Activated naive CD4-positive, alpha-beta T cell treated with anti-CD3 and anti-CD28 coated beads, Interleukin-2, amount 50 U/mL, for 16 hours (primary cell): ENCODE measurements at places on chromosomes 4 and X.
A peak's percentile ranks its signal among the peaks of the same experiment; 100 is the strongest.

DNA sequence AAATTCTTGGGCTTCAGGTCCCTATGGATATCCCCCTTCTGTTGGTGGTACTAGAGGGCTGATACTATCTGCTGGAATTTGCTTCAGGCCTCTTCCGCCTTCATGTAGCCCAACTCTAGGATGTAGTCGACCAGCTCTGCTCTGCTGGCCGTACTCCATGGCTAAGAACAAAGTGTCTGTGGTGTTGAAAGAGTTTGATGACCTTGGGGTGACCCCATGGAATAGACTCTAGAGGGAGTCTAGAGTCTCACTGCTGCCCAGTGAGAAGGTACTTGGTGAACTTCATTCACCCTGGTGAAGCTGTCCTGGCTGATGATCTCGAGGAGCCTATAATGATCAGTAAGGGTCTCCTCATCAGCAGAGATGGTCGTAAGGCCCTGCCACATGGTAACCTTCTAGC lies 11.7 kb downstream of the SOWAHB start:
- DNase-seq: no peak

GRCh38 chr4:161929956-161930355 lies 233.8 kb downstream of the FSTL5 start:
- no peak for DNase-seq

DNA sequence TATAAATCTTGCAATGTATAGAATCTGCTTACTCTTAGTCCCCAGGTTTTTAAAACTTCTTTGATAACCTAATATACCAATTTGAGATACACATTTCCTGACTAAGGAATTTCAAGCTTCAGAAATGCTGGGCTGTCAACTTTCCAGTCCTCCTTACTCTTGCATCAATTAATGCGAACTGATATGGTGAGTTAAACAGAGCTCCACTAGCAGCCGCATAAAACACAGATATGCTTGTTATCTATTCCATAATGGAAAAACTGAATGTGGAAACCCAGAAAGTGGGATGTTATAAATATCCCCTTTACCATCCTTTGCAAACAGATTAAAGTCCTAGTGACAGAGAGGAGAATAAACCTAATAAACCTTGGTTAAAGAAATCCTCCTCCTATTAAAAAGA lies 1913.7 kb downstream of the STIM2 start:
- DNase-seq: no peak

DNA sequence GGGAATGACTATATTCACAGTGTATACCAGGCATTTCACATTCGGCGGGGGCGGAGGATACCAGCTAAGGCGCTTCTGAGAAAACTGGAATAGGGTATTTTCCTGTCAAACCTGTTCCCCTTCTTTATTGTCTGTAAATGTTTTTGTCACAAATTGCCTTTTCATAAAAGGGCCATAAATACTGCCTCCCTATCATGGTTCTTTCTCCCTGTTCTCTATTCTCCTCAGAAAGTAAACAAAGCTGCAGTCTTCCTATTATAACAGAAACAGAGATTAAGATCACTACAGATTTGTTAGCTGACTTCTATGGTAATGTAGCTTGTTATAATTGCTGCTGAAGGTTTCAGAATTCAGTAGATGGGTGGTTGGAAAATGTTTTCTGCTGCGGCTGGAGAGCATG lies 32.2 kb downstream of the MID2 start:
- no peak for DNase-seq

- DNase-seq: no peak
Observed at GRCh38 chrX:63439580-63439979, 88.4 kb upstream of the SPIN4 start.

- no peak for DNase-seq
Observed at GRCh38 chrX:115898382-115899001, 272.1 kb upstream of the AGTR2 start.

DNA sequence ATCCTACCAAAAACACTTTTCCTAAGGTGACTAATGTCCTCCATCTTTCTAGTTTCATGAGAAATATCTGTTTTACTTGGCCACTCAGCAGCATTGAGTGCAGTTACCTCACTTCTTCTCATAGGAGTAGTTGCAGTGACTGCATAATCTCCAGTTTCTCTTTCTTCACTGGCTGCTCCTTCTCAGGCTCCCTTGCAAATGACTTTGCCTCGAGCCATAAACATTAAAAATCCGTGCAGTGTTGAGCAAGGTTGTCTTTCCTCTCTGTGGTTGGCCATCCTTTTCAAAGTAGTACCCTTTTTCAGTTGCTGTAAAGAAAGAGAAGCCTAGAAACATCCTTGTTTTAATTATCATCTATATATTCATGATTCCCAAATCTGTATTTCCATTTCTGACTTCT lies 10.2 kb upstream of the PRKG2 start:
- no peak for DNase-seq

DNA sequence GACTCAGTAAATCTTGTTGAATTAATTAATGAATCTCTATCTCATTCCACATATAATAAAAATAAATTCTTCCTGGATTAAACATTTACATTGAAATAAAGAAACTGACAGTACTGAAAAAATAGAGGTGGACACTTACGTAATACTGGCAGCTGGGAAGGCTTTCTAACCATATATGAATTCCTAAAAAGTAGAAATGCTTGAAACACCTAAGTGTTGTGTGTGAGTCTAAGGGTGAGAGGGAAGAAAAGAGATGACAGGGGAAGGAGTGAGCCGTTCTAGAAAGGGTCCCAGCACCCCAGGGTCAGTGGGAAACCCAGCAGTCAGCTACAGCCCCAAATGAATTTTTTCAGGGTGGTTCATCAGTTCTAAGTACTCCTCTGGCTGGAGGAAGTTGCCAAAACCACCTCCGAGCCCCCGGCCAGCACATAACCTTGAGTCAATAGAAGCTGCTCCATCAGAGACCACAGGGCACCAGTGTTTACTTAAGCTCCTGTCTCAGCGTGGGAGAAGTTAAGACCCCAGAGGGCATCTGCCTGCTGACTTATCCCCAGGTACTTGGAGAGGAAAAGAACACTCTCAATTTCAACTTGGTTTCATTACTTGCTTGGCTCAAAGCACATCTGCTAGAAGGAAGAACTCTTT lies 18.3 kb downstream of the GAB3 start:
- no peak for DNase-seq

- DNase-seq: no peak
Observed at GRCh38 chr4:128572778-128573241, 236.7 kb upstream of the JADE1 start.

DNA sequence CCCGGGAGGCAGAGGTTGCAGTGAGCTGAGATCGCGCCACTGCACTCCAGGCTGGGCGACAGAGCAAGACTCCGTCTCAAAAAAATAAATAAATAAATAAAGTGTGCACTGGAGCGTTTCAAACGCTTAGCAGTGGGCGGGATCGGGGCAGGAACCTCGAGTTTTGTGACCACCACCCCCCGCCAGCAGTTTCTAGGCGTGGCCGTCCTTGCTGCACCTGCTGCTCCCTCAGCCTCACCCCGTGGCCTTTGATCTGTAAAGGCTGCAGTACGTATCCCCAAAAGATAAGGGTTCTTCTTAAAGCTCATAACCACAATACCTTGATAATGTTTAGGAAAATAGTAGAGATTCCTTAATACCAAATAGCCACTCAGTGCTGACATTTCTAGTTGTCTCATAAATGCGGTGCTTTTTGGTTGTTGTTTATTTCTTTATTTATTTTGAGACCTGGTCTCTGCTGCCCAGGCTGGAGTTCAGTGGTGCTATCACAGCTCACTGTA lies 33.2 kb downstream of the PCGF3 start:
- no peak for DNase-seq

DNA sequence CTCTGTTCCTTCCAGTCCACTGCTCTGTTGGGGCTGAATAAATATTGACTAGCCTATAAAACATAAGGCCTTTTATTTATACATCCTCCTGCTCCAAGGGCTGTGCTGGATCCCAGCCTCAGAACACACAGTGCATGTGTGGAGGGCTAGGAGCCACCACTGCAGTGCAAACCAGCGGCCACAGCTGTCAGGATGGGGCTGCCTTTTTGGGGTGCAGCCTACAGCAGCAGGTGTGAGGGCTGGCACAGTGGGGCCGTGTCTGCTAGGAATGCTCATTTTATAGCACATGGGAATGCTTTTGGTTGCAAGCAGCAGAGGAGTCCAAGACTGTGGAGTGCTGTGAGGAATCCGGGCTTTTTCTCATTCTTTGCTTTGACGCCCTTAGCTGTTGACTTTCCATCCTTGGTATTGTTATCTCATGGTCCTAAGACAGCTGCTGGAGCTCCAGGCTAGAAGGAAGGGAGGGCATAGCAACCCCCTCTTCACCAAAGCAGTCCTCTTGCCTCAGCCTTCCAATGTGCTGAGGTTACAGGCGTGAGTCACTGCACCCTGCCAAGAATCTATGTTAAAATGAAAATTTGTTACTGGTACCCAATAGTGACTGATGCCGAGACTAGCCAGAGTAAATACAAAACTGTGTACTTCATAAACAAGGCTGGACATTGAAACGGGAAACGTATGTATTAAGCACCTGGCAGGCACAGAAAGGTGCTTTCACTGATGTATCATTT lies 334.3 kb upstream of the GATB start:
- DNase-seq: no peak

DNA sequence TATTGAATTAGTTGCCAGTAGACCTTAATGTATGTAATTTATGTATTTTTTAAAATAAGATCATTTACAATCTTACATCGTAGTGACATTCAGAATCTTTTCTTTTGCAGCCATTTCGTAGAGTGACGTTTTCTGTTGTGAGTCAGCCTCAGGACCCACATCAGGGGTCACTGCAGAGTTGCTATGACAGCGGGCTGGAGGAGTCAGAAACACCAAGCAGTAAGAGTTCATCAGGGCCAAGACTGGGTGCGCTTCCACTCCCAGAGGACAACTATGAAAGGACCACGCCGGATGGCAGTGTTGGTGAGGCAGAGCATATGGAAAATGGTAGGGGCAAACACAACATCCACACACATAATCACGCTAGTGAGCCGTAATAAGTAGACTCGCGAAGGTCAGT lies 199.9 kb downstream of the PCDH7 start:
- DNase-seq: no peak

DNA sequence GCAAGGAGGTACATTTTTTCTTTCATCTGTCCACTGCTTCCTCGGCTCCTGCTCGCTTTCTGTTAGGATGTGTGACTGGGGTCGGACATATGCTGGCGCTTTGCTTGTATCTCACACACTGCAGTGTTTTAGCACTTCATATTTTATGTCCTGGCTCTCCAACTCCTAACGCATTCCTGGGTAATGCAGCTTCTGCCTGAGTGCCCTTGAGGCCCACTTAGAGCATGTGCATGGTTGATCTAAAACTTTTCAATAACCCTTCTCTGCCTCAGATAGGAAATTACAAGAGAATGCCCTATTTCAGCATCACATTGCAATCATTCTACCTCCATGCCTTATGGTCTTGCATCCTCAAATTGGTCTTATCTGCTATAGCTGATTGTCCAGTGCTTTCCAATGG lies 65.3 kb downstream of the NEIL3 start:
- no peak for DNase-seq

DNA sequence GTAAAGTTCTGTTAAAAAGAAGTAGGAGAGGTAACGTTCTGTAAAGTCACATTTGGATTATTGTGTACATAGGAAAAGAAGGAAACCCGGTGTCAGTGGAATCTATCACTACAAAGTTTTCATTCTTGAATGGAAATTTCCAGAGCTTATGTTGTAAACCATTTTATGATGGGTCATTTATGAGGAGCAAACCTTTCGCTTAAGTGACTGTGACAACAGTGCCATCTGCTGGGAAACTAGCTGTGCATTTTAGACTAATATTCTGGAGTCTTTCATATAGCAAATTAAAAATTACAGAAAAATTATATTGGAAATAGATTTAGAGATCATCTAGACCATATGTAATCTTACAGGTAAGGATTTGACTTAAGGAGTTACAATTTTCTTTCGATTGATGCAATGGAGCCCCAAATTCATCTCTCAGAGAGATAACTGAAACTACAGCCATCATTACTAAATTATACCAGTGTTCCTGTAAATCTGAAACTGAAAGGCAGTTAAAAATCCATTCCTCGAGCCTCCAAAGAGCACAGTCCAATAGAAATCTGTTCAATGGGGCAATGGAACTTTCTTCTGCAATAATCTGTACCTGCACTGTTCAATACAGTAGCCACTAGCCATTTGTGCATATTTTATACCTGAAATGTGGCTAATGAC lies 26.9 kb downstream of the ASB9 start:
- DNase-seq: peak; percentile 38

DNA sequence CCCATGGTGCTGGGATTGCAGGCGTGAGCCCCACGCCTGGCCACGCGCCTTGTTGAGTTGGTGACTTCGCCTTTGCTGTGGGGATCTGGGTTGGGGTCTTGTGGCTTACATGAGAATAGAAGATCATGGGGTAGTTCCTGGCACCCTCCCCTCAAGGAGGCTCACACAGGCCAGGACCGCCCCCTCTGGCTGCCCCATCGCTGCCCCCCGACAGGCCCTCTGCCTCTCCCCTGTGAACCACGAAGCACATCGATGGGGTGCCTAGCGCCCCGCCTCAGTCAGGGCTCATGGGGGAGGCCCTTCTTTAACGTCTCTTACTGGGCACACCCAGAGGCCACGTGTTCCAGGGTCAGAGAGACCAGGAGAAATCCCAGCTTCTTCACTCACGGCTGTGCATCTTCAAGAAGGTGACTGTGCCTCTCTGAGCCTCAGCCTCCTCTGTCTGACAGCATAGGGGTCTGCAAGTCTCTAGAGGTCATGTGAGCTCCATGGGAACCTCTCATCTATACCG lies 23.6 kb upstream of the SPON2 start:
- no peak for DNase-seq

GRCh38 chrX:103630171-103630511 lies 1.4 kb downstream of the TCEAL1 start:
- DNase-seq: no peak

DNA sequence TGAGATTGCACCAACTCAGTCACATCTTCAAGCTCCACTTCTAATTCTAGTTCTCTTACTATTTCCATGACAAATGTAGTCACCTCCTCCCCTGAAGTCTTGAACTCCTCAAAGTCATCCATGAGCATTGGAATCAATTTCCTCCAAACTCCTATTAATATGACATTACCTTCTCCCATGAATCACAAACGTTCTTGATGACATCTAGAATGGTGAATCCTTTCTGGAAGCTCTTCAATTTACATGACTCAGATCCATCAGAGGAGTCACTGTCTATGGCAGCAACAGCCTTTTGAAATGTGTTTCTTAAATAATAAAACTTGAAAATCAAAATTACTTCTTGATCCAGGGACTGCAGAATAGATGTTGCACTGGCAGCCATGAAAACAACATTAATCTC lies 34.5 kb downstream of the GALNTL6 start:
- no peak for DNase-seq

- no peak for DNase-seq
Observed at GRCh38 chrX:46864606-46865005, 27.8 kb downstream of the RP2 start.

DNA sequence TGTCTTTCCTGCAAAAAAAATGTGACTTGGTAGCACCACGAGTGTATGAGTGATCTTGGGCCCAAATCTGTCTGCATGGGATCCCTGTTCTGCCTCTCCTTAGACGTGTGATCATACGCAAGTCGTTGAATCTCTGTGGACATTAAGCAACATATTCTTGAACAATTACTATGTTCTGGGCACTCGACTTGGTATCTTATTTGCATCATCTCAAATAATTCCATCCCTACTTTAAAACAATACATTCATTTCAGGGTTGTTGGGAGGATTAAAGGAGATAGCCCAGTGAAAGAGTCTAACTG lies 145.4 kb upstream of the CPEB2 start:
- DNase-seq: no peak

GRCh38 chr4:87108142-87108546 lies 112.3 kb downstream of the KLHL8 start:
- DNase-seq: no peak
